ENCODE measurements at places on chromosomes 3 and 15. TPM values are rescaled to one million over a fixed set of nuclear protein-coding genes. Genes with fewer than 3 reads are reported as not detected.

GRCh38 chr15:67135494-67135893 is 70.1 kb downstream of the SMAD3 start:
- peak; percentile 63 for DNase-seq

GRCh38 chr15:41919201-41919820 is 25.5 kb upstream of the SPTBN5 start:
- no peak for DNase-seq

Gene MME
- 4.9 TPM for polyA plus RNA-seq

DNA sequence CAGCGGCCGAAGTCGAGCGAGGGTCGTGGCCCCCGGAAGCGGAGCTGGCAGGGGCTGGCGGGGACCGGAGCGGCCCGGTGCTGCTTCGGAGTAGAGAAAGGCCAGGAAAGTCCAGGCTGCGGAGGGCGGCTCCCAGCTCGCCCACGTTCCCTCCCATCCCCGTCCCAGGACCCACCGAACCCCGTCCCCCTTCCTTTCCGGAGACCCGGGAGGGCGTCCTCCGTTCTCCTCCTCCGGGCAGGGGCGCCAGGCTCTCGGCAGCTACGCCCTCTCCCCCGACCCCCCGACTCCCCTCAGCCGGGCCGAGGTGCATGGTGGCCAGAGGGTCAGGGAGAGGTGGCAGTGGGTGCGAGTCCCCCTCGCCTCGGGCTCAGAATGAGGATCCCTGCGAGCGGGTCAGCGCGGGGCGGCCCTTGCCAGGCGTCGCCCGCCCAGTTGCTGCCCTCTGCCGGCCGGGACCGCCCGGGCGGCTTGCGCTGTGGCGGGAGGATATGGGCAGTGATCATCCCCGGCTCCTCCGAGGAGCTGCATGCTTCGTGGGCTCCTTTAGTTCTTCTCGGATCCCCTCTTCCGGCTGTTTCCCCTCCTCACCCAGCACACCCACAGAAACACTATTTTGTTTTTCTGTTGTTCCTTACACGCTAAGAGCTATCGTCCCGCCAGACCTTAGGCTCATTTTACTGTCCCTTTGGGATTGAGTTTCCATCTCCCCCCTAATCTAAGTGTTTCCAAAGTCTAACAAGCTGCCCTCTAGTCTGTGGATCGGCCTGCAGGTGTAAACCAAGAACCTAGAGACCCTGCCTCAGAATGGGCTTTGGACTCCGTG is 744 bp upstream of the ALDH1A2 start:
- DNase-seq = peak; percentile 71

DNA sequence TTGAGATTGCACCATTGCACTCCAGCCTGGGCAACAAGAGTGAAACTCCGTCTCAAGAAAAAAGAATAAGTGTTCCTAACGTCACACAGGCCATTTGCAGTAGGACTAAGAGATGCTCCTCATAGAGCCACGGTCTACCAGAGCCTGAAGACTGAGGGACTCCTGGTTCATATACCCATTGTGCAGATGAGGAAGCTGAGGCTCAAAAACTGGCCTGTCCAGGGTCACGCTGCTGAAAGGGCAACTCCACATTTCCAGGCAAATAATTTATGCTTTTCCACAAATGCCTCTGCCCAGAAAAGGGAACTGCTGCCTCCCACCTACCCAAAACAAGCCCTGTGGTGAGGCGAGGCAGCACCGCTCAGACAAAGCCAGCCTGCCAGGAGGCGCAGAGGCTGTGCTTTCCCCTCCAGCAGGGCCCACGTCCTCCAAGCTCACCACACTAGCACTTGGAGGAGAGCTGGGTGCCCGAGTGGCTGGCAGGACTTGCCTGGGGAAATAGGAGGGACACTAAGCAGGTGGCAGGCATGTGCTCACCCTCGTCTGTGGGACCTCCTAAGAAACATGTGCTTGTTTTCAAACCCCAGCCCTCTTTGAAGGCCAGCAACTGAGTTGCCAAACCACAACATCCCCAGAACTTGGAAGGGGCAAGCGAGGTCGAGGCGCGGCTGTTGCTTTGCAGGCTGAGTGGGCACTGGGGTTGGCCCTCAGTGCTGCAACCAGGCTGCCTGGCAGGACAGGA is 195.6 kb downstream of the XXYLT1 start:
- peak; percentile 46 for DNase-seq

GRCh38 chr3:9308298-9308990 is 54.4 kb upstream of the THUMPD3 start:
- DNase-seq = no peak

Data from sigmoid colon (tissue), 7 donors.